GM23248 (cell line): ENCODE measurements at places on chromosomes 11 and 22. TPM values are rescaled to one million over a fixed set of nuclear protein-coding genes. Genes with fewer than 3 reads are reported as not detected.
A peak's percentile ranks its signal among the peaks of the same experiment; 100 is the strongest.

GRCh38 chr11:83285151-83285770 is 906 bp downstream of the CCDC90B start:
- H3K27ac ChIP-seq = peak overlapping the region; percentile 91
- no peak for DNase-seq
- H3K4me1 ChIP-seq = peaks cover 27% of the 10 kb centered on the region
- no peaks in the 10 kb centered on the region for H3K36me3 ChIP-seq

DNA sequence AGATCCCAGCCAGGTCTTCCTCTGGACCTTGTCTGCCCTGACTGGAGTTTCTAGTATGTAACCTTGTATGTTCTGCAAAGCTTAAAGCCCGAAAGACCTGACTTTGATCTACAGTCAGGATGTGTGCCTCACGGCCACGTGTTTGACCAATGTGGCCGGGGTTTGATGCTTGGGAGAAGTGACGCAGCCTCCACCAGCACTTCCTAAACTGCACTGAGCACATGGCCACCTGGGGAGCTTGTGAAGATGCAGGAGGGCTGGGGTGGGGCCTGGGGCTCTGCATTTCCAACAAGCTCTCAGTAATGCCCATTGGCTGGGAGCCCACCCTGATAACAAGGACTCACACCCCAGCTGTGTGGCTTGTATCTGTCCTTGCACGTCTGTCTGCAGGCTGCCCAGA is 53.2 kb downstream of the NAT10 start:
- H3K4me3 ChIP-seq = no peak overlapping the region
- H3K36me3 ChIP-seq = no peaks in the 10 kb centered on the region; the same call in 1 of the 2 replicates
- DNase-seq = no peak
- H3K27ac ChIP-seq = no peak overlapping the region
- no peaks in the 10 kb centered on the region for H3K4me1 ChIP-seq

- no peaks in the 10 kb centered on the region for H3K27me3 ChIP-seq
- DNase-seq = no peak
- H3K4me1 ChIP-seq = no peaks in the 10 kb centered on the region
These were observed 8.8 kb downstream of the MADD start for GRCh38 chr11:47278769-47279168.

DNA sequence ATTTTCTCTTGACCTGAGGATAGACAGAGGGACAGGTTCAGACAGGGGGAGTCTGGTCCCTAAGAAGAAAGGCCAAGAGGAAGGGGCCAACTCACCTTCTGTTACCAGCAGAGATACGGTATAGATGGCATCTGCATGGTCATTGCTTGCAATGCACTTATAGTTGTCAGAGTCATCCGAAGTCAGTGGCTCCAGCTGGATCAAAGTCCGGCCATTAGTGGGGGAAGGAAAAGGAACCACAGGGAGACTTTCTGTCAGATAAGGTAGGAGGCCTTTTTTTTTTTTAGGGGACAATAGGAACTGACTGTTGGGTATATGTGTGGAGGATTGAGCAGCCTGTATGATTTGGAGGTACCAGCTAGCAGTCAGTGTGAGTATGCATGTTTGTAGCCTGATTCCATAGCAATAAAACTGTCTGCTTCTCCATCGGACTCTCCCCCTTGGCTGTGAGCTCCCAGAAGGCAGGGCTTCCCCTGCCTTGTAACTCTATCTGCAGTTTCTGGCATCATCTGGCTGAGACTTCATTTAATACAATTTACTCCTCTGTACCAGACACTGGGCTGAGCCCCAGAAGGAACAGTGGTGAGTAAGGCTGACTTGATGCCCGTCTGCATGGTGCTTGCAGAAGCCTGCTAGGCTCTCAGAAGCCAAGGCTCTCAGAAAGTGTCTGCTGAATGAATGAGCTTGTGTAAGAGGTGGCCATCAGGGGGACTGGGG is 5.7 kb downstream of the IGSF22 start:
- H3K27me3 ChIP-seq = no peaks in the 10 kb centered on the region
- peak; percentile 75 for DNase-seq
- 0 out of 2 replicates have a peak, but pooled peaks cover 7% of the 10 kb centered on the region for H3K4me1 ChIP-seq
- H3K4me3 ChIP-seq = peak overlapping the region; percentile 77
- H3K27ac ChIP-seq = no peak overlapping the region
- H3K36me3 ChIP-seq = no peaks in the 10 kb centered on the region

DNA sequence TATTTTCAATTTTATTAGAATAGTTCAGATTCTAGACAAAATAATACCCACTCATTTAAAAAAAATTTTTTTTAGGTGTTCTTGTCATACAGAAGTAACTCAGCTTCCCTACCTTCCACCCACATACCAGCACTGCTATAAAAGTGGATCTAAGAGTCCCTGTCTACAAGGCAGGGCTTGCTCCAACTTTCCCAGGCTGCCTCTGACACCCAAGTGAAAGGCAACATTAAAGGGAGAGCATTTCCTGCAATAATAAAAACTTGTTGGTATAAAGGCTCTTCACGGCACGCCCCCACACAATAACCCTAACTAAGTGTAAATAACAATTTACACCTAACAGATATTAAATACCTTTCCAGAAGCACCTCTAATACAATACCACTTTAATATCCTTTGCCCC is 127.2 kb downstream of the APOL5 start:
- H3K4me3 ChIP-seq = no peak overlapping the region
- no peaks in the 10 kb centered on the region for H3K27me3 ChIP-seq
- H3K27ac ChIP-seq = no peak overlapping the region
- H3K36me3 ChIP-seq = no peaks in the 10 kb centered on the region
- 0 out of 2 replicates have a peak, but pooled peaks cover 3% of the 10 kb centered on the region for H3K4me1 ChIP-seq
- DNase-seq = no peak

GRCh38 chr11:133520707-133521106 is 11.6 kb downstream of the OPCML start:
- no peak overlapping the region for H3K4me3 ChIP-seq
- H3K4me1 ChIP-seq = no peaks in the 10 kb centered on the region
- no peaks in the 10 kb centered on the region for H3K36me3 ChIP-seq
- DNase-seq = no peak

- H3K27me3 ChIP-seq = no peaks in the 10 kb centered on the region
- H3K27ac ChIP-seq = no peak overlapping the region
- H3K4me3 ChIP-seq = no peak overlapping the region
- H3K4me1 ChIP-seq = peaks cover 11% of the 10 kb centered on the region
- DNase-seq = no peak
- no peaks in the 10 kb centered on the region for H3K36me3 ChIP-seq
These were observed 42.0 kb downstream of the IGLL5 start for GRCh38 chr22:22929381-22930221.

- peaks cover 35% of the 10 kb centered on the region for H3K36me3 ChIP-seq
- H3K27me3 ChIP-seq = no peaks in the 10 kb centered on the region
- no peak for DNase-seq
- no peaks in the 10 kb centered on the region for H3K4me1 ChIP-seq
These were observed 21.5 kb downstream of the BIRC2 start for GRCh38 chr11:102368472-102368871.

GRCh38 chr22:32612834-32613233 is 138.2 kb downstream of the FBXO7 start:
- no peak for DNase-seq
- no peaks in the 10 kb centered on the region for H3K36me3 ChIP-seq
- no peaks in the 10 kb centered on the region for H3K27me3 ChIP-seq
- no peak overlapping the region for H3K4me3 ChIP-seq

Gene OTOG
- not detected in 2 replicates for total RNA-seq

Gene MOV10L1
- not detected in 2 replicates for total RNA-seq

Gene BSCL2
- 51.0 and 63.5 TPM in 2 replicates for total RNA-seq

Gene NUDT8
- total RNA-seq = 2.0 and 4.8 TPM in 2 replicates
